ENCODE measurements at places on chromosomes 7 and 10. TPM values are rescaled to one million over a fixed set of nuclear protein-coding genes. Genes with fewer than 3 reads are reported as not detected.

The GHRHR gene
- not detected for total RNA-seq

- DNase-seq = no peak
Measured at GRCh38 chr7:22344655-22345054, 12.3 kb downstream of the RAPGEF5 start.

- DNase-seq = no peak
Measured at GRCh38 chr10:73537288-73537687, 41.5 kb upstream of the PPP3CB start.

The UPK3BL1 gene
- total RNA-seq = 22.5 TPM

DNA sequence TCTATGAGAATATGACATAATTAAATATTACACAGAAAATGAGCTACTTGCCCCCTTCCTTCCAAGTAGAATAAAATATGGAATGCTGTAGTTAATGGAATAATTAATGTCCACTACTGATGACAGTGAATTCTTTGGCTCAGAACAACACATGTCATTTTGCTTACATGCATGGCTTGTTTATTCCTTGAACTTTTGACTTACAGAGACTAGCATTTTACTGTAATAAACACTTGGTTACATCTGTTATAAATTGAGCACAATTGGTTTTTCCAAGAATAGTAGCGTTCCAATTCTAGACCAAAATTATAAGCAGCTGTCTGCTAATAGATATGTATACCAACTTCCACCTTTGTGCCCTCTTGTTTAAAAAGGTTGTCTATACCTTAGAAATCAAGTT lies 286.7 kb downstream of the OTUD1 start:
- DNase-seq = no peak

The CLCN1 gene
- 0.34 TPM for total RNA-seq

The CPED1 gene
- total RNA-seq = 0.76 TPM

DNA sequence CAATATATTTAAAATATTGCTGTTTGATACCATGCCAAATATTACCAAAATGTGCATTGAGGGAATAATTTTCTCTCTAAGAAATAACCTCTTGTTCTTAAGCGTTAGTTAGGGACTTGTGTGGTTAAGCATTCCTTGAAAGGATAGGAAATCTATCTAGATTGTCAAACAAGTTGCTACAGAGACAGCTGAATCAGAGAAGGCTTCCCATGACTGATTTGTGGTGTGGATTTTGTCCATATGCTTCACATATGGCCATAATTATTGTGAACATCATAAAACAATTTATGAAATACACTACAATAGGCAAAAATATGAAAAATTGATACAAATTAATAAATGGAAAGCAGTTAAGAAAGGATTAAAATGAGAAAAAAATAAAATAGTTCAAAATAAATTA lies 96.3 kb downstream of the GNAT3 start:
- DNase-seq = no peak

- no peak for DNase-seq
Measured at GRCh38 chr7:38394660-38395059, 121.2 kb upstream of the TARP start.

DNA sequence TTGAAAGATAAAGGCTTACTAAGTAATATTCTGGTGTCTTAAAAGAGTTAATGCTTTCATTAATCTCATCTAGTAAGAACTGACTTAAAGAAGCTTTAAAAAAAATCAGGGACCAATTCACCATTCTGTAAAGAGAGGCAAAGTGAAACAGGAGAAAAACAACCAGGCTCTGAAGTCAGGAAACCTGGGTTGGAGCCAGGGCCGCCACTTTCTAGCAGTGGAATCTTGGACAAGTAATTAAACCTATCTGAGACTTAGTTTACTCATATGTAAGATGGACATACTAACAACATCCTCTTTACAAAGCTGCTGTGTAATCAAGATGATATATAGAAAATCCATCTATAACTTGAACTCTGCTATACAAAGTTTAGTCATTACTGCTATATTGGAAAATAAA lies 154.1 kb downstream of the RNLS start:
- DNase-seq = no peak

The CARD11 gene
- 79.2 TPM for total RNA-seq

- DNase-seq = no peak
Measured at GRCh38 chr7:100811480-100811879, 15.8 kb downstream of the EPHB4 start.

The SPDYE16 gene
- not detected for total RNA-seq

DNA sequence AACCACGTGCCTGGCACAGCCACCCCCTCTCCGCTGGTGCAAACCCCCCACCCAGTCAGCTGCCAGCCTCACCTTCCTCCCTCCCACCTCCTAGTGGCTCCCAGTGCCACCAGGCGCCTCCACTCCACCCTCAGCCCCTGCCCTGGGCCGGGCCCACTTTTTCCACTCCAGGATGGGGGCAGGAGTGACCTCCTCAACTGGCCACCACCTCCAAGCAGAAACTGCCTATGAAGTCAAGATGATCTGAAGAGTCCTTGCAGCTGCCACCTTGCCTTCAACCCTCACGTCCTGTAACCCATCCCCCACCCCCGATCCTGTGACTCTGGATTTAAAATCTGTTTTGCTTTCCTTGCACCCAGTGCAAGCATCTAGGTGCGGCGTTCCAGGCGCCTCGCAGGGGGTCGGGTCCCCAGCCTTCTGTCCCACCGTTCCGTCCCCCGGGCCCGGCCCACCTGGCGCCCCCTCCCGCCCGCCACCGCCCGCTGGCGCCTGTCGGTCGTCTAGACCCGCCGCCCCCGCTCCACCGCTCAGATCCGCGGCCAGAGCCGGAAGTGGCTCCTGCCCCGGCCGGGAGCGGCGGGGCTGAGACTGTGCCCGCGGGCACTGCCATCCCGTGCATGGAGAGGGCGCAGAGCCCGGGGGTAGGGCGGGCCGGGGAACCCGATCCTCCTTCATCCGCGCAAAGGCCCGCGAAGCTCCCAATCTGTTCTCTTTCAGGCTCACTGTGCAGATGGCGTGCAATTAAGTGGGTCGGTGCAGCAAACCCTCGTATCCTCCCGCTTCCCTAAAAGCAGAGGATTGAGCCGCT lies 51.2 kb upstream of the GTF2I start:
- DNase-seq = peak; percentile 42

GRCh38 chr7:28939367-28939766 lies 18.8 kb downstream of the TRIL start:
- no peak for DNase-seq

The LIPM gene
- total RNA-seq = not detected

The TMEM225B gene
- not detected for total RNA-seq

- no peak for DNase-seq
Measured at GRCh38 chr7:112361154-112361553, 89.1 kb upstream of the IFRD1 start.

The PPRC1 gene
- 49.3 TPM for total RNA-seq

The NKX1-2 gene
- not detected for total RNA-seq

DNA sequence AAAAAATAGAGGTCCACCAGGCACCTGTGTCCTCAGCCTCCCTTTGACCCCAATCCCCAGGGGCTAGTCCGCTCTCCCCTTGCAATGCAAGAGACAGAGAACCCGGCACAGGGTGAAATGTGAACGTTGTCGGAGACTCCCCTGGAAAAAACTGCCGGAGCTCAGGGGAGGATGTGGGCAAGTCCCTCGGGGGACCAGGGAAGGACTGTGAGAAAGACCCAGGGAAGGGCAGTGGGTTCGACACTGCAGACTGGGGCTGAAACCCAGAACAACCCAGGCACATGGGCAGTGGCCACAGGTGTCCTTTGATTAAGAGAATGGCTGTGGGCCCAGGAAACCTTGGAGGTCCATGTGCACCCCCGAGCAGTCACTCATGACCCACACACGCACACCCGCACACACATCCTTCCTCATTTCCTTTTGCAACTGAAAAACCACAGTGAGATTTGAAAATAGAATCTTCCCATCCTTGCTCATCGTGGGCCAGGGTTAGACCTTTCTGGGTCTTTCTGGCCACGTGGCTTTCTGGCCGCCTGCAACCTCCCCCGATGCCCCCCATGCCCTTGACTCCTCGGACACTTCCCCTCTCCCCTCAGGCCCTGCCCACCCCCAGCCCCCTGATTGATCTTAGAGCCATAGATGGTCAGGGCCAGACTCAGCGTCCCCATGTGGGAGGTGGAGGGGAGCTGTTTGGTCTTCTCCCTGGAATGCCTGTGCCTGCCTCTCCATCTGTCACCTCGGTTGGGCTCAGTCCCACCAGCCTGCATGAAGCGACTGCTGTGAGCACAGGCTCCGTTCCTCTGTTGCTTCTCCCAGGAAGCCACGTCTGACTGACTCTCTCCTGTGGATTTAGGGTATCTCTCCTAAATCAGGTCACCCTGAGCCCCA lies 7.9 kb downstream of the LAT2 start:
- no peak for DNase-seq

GRCh38 chr10:75825235-75825634 lies 393.8 kb downstream of the LRMDA start:
- DNase-seq = no peak

The CPA2 gene
- total RNA-seq = not detected

DNA sequence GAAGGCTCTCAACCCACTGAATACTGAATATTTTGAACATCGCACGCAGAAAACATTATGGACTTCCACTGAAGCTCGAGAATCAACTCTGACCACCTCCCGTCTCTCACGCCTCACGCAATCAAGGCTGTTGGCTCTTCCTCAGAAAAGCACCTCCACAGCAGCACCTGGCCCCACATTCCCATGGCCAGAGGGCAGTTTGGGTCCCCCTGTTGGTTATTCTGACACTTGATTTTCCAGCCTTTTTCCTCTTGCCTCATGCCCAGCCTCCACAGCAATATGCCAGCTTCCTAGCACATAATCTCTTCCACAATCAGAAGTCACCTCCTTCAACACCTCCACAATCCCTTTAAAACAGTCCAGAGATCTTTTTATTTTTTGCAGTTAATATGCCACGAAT lies 55.9 kb downstream of the SVOPL start:
- no peak for DNase-seq

DNA sequence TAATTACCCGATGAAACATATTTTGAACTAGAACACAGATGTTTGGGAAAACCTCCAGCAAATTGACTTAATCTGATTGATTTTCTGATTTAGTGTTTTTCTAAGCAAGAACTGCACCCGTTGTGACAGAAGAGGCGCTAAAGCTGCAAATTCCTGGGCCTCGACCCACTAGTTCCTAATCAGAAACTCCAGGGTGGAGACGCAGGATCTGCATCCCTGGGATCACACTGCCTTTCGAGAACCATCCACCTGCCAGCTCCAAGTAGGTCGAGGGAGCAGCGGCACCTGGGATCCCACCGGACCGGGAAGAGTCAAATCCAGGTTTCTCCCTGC lies 136.8 kb upstream of the CDCA7L start:
- no peak for DNase-seq

The UCN3 gene
- total RNA-seq = not detected

The ATRNL1 gene
- 4.0 TPM for total RNA-seq

- DNase-seq = no peak
Measured at GRCh38 chr7:133060004-133060403, 21.9 kb downstream of the CHCHD3 start.

- no peak for DNase-seq
Measured at GRCh38 chr10:109898007-109898406, 25.3 kb downstream of the XPNPEP1 start.

DNA sequence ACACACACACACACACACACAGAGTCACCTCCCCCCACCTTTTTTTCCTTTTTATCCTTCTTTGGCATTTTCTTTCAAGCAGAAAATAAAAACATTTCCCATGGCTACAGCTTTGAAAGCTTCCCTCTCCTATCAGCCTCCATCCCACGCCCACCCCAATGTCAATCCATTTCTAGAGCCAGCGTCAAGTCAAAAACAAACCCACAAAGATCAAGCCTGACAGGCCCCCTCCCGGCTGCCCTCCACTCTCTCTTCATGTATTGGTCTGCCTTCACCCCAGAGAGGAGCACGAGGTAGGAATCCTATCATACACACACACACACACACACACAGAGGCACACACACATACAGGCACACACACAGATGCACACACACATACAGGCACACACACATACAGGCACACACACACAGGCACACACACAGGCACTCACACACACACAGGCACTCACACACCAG lies 8.0 kb upstream of the TNRC18 start:
- no peak for DNase-seq

DNA sequence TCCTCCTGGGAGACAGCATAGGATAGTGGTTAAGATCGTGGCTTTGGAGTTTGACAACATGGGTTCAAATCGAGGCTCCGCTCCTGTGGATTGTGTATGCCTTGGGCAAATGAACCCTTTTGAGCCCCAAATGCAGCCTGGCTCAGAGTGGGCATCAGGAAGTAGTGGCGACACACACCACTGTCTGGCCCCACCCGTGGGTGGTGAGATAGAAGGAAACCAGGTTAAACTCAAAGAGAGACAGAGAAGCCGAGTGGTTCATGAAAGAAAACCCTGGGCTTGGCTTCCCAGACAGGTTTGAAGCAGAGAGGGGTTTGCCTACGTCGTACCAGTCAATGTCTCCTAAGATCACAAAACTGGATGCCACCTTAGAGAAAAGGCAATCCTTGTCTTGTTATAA lies 57.7 kb downstream of the PRTFDC1 start:
- DNase-seq = no peak

DNA sequence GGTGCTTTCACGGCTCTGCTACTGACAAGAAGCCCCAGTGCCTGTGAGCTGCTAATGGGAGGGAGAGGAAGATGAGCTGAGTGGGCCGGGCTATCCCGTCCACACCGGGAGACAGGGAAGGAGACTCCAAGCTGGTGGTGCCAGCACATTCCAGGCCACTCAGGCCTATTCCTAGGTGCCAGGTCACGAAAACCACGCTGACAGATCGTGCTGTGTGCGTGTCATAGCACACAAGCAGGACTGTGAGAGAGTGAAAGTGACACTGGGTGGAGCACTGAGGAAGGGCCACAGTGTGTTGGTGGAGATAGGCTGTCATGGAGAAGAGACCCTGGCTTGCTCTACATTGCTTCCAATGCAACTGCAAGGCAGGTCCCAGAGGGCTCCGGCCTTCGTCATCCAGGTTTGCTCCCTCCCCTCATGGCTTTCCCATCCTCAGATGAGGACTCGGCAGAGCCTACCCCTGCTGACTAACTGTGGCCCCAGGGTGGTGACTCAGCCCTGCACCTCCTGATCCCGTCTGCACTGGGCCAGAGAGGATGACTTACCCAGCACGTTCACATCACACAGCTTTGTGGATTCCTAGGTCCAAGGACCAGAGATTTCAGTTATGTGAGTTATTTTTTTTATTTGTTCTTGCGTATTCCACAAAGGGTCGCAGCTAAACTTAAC lies 167.3 kb downstream of the EGFR start:
- no peak for DNase-seq

The MGAM2 gene
- 124 TPM for total RNA-seq

DNA sequence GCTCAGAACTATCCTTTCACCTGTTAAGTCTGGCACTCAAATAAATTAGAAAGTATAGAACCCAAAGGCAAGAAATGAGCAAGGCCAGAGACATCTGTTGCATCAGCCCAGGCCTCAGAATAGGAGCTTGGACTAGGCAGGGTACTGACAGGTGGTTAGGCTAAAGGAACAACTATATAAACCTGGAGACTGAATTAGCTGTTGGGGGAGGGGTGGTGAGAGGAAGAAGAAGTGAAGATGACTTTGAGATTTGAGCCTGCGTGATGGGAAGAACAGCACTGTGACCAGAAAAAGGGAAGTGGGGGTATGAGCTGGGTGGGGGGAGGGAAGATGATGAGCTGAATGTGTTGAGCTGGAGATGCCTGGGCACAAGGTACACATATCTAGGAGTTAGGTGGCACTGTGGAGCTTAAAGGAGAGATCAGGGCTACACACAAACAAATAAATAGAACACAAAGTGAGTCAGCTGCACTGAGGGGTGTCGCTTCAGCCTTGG lies 244.7 kb downstream of the PTEN start:
- no peak for DNase-seq

Data from Calu3 (cell line).